ENCODE measurements at places on chromosomes 5 and 9.

- no peak for DNase-seq
Measured at GRCh38 chr5:59598547-59598874, 295.0 kb downstream of the PDE4D start.

GRCh38 chr9:69218166-69218565 lies 44.1 kb downstream of the TJP2 start:
- DNase-seq, result peak; percentile 81

GRCh38 chr5:51373880-51374523 lies 9.2 kb upstream of the ISL1 start:
- DNase-seq, result no peak

DNA sequence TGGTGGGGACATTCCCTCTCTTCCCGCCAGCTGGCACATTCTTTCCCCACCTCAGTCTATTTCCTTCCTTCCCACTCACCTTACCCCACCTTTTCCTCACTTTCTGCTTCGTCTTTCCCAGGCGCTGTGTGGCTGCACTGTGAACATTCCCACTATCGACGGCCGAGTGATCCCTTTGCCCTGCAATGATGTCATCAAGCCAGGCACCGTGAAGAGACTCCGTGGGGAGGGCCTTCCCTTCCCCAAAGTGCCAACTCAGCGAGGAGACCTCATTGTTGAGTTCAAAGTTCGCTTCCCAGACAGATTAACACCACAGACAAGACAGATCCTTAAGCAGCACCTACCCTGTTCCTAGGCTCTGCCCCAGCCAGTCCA lies 7.3 kb downstream of the DNAJB5 start:
- no peak for DNase-seq

DNA sequence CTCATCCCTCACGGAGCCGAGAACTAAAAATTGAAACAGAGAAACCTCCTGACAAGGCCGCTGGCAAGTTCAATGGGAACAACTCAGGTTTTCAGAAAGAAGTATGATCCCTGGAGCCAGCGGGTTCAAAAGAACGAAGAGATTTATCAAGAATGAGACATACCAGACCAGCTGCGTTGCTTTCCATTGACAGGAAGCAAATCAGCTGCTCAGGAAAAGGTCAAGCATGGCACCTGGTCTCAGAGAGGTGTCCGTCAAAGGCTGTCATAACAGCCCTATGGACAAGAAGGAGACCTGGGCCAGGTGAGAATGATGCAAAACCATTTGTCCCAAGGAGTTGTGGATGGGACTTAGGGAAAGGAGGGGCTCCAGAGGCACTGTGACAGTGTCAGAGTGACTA lies 34.9 kb upstream of the GNE start:
- no peak for DNase-seq

- DNase-seq, result no peak
Measured at GRCh38 chr5:174482607-174483024, 241.8 kb upstream of the MSX2 start.

GRCh38 chr9:124880501-124880900 lies 18.6 kb downstream of the ARPC5L start:
- no peak for DNase-seq

- peak; percentile 27 for DNase-seq
Measured at GRCh38 chr5:54959673-54960418, 25.5 kb downstream of the ESM1 start.

DNA sequence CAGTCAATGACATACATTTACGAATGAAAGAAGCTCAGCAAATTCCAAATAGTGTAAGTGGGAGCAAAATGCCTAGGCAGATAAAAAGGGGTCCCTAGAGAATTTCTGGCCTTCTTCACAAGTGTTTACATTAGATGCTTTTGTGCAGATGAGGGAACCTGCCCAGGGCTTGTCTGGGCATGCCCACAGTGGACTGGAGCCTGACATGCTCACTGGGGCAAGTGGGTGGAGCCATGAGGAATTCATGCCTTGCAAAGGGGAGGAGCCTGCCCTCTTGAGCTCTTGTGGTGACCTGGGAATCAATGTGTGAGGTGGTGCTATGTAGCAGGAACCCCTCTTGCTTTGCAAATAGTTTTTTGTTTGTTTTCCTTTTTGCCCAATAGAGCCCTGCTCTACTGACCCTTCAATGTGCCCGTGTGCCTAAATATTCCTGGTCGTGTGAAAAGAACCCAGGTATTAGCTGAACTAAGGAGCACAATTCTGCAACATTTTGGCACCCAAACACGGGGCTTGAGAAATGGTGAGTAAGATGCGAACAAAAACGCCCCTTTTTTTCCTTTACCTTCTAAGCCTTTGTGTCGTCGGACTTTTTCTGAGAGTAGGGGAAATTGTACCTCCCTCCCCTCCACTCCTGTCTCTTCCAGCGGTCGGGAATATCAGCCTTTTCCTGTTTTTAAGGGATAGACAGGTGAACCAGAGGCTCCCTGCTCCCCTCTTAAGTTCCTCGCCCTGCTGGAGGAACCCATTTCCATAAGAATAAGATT lies 433.8 kb upstream of the CDH9 start:
- DNase-seq, result peak; percentile 84

DNA sequence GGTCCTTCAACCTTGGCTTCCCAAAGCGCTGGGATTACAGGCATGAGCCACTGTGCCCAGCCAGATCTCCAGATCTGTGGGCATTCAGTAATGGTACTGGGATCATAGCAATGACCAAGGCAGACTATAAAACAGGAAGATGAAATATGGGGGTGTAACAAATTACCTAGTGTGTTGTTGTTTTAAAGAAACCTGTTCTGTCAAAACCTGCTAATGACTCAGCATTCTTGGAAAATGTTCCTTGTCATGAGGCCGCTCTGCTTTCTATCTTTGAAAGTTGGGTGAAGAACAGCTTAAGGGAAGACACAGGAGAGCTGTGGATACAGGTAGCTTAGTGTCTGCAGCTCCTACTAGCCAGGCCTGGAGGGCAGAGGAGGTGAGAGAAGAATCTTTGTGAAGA lies 19.4 kb downstream of the TARS1 start:
- no peak for DNase-seq

- no peak for DNase-seq
Measured at GRCh38 chr5:95374061-95374460, 17.1 kb upstream of the FAM81B start.

DNA sequence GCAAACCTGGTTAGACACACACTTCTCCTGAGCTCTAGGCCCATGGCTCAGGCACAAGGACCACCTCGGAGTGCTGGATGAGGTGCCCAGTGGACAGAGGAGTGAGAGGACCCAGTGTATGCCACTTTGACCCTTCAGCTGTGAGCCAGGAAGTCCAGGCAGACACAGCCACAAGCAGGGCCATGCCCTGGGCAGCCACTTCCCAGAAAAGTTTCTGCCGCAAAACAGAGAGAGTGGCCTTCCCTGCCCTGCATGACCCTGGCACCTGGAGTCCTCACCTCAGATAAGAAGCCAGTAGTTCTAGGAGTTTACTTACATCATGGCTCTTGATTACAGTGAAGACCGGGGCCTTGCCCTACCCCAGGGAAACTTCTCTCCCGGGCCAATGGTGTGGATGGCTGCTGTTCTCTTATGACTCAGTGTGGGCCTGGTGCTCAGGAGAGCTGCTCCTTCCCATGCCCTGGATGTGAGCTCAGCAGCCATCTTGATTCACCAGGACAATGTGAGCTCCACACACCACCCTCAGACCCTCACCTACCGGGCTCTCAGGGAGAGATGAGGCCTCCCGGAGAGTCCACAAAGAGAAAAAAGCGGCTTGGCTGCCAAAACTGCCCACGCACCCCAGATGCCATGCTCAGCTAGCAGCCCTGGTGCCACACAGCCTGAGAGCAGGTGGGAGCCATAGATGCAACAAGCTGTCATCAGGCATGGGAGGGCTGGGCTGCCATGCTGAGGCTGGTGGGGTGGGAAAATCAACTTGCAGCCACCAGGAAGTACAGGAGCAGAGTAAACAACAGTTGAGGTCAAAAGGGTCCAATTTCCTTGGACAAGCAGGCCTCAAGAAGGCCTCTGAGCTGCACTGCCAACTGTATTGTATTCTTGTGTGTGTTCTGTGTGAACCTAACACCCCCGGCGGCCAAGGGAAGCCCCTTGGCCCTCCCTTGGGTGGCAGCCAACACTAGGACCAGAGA lies 11.7 kb upstream of the IRF1 start:
- no peak for DNase-seq

GRCh38 chr5:140292212-140293036 lies 10.5 kb downstream of the PFDN1 start:
- DNase-seq, result no peak

- peak; percentile 21 for DNase-seq
Measured at GRCh38 chr5:62144401-62145022, 161.5 kb upstream of the KIF2A start.

DNA sequence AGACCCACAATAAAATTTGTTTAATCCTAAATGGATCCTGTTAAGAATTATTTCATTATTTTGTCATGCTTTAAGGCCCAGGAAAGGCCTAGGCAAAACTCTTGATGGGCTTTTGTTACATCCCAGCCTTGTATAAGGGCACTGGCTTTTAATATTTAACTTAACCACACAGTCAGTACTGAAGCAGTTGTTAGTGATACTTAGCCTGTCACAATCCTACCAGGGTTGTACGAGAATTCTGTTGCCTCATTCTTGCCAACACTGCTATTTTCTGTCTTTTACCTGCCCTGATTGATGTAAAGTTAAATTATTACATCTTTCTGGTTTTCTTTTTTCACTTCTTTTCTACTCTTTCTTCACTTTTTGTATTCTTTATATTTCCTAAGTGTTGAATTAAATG lies 10.9 kb downstream of the ZNF169 start:
- DNase-seq, result no peak

- no peak for DNase-seq
Measured at GRCh38 chr9:87433853-87434252, 63.8 kb upstream of the DAPK1 start.

DNA sequence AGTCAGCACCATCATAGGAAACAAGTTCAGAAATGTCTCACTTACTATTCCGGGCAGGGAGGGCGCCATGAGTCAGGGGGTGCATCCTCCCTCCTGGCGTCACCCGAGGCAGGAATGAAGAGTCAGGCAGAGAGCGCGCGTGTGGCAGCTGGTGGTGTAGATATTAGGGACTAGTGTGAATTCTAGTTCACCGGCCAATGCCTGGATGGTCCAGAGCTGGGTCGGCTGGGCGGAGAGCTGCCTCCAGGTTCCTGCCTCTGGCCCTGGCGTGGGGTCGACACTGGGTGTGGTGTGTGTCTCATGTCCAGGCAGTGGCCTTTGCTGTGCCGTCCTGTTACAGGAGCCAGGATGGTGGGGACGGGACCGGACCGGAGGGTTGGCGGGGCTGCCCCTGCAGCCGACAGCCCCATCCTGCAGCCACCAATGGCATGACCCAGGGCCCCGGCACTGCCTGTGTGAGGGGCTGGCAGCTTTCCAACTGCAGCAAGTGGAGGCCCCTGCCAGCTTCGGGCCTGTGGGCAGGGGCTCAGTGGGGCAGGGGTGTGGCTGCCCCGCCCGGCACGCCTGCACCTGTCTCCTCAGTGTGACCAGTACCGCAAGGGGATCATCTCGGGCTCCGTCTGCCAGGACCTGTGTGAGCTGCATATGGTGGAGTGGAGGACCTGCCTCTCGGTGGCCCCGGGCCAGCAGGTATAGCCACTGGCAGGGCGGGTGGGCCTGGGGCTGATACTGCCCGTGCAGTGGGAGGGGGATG lies 9.1 kb downstream of the DIPK1B start:
- DNase-seq, result no peak

DNA sequence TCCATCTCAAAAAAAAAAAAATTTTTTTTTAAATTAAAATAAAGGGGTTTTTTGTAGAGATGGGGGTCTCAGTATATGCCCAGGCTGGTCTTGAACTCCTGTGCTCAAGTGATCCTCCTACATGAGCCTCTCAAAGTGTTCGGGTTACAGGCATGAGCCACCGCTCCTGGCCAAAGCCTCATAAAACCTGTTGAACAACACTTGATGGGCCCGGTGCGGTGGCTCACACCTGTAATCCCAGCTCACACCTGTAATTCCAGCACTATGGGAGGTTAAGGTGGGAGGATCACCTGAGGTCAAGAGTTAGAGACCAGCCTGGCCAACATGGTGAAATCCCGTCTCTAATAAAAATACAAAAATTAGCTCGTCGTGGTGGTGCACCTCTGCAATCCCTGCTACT lies 7.7 kb upstream of the NPM1 start:
- no peak for DNase-seq

- no peak for DNase-seq
Measured at GRCh38 chr9:3868012-3868411, 342.2 kb upstream of the RFX3 start.

DNA sequence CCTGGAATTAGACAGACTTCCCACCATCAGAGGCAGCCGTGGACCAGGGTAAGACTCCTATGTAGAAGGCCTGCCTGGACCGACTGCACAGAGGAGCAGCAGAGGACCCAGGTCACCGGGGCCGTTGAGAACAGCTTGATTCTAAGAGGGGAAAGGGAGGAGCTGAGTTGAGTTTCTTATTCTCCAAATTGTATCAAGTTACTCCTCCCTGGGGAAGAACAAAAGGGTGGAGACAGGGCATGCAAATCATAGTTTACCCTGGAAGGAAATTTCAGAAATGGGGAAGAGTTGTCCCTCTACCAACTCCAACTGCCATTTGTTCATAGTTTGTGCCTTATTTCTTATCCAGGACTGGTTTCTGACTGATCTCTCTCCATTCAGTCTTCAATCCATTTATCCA lies 20.9 kb upstream of the SLC31A2 start:
- no peak for DNase-seq

- no peak for DNase-seq
Measured at GRCh38 chr5:86461169-86461956, 156.4 kb upstream of the COX7C start.

- no peak for DNase-seq
Measured at GRCh38 chr5:136626531-136626930, 261.2 kb upstream of the TRPC7 start.

DNA sequence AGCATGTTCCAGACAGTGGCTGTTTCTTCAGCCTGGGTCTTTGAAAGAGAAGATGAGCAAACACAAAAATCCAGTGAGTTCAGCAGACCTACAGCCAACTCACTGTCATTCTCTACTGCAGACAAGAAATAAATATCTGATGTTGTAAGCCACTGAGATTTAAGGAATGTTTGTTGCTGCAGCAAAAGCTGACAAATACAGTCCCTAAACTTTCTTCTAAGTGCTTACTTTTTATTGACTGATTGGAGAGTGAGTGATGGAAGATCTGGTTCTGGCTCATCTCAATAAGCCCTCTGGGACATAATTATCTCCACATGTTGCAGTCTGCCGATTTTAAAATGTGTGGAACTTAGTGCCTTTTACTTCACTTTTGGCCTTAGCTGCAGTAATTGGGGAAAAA lies 69.9 kb upstream of the LMNB1 start:
- no peak for DNase-seq

DNA sequence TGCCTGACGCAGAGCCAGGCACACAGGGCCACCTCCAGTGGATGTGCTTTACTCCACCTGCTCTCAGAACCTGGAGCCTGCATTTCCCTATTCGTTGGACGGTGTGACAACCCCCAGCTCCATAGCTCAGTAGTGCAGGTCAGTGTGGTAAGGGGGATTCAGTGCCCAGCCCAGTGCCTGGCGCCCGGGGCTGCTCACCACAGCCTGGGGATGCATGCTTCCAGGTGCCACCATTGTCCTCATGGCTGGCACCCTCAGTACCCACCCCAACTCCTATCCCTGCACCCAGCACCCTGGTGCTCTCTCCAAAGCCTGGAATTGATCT lies 32.8 kb upstream of the ADAMTS2 start:
- no peak for DNase-seq

Data from NCI-H2081 (cell line).